Globus pallidus (tissue), 1 donor: ENCODE measurements at places on chromosomes 7 and 10.

- no peak for DNase-seq
These were observed 3.9 kb upstream of the PYROXD2 start for GRCh38 chr10:98418665-98419468.

- DNase-seq = no peak
These were observed 23.0 kb upstream of the GRID1 start for GRCh38 chr10:86389441-86390193.

- no peak for DNase-seq
These were observed 94.9 kb downstream of the CHST15 start for GRCh38 chr10:123998197-123999141.

DNA sequence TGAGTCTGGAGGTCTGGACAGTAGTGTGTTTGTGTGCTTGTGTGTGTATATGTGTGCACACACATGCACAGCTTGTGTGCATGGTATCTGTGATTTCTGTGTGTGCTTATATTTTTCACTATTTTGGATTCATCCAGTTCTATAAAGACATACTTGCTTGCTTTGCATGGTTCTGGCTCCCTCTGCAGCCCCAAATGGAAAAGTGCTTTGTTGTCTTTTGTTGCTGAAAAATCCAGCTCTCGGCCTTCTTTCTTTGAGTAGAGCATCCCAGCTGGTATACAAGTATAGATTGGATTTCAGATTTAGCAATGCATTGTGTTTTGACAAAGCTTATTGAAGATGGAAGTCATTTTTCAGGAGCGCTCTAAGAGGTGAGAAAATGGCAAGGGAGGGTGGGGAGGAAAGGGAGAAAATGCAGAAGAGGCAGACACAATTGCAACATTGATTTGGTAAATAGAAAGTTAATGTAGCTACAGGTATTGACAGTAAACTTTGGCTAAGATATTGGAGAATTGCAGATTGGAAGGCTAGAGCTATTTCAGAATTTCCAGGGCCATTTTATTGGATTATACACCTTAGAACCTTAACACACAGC lies 333.9 kb downstream of the AUTS2 start:
- peak; percentile 58 for DNase-seq

- peak; percentile 33 for DNase-seq
These were observed 31.9 kb downstream of the LRRC20 start for GRCh38 chr10:70350501-70350900.

DNA sequence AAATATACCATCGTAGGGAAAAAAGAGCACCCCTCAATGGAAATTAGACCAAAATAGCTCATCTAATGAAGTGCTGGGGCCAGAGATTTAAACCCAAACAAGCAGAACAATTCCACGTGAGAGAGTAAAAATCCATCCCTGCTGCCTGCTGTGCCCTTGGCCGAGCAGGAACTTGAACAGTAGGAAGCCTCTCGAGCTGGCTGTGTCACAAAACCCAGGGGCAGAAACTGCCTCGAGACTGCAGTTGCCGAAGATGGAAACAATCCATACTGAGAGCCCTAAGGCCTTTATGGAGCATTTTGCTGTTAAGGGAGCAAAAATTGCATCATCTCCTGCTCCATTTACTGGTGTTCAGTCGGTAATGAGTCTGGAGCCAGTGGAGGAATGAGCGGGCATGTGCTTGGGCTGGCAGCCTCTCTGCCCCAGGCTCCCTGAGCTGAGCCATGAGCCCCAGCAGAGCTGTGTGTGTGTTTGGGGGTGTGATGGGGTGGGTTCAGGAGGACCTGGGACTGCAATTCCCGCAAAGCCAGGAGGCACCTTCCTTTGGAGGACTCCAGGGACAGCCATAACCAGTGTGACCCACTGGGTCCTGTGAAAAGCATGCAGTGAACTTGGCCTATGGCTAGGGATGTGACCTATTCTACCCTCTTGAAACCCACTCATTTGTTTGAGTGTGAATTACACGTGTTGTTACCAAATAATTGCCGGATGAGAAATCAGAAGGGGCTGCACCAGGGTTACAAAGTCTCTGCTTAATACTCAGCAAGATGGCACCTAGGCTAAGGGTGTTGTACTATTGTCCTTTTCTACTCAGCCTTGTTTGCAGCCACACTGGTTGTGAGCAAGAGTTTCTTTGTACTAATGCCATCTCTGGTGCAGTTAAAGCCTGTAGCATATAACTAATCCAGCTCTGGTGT lies 58.3 kb downstream of the CDHR3 start:
- DNase-seq = no peak

GRCh38 chr7:134832367-134832766 lies 52.9 kb downstream of the CALD1 start:
- DNase-seq = no peak

GRCh38 chr7:23405240-23405618 lies 65.1 kb downstream of the IGF2BP3 start:
- DNase-seq = no peak

GRCh38 chr7:138727336-138728099 lies 26.4 kb upstream of the SVOPL start:
- DNase-seq = no peak

DNA sequence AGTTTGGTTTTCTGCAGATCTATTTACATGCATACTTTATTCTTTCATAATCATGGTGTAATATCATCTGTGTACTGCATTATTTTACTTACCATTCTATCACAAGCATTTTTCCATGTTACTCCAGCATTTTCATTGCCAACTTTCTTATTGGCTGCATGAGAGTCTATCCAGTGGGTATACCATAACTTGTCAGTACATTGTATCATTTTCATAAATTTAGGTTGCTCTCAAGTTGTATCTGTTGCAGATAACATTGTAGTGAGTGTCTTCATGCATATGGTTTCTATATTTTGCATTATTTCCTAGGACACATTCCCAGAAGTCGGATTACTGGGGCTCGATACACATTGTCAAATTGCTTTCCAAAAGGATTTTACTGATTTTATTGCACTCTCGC lies 87.2 kb upstream of the INSYN2A start:
- no peak for DNase-seq
